ENCODE measurements at places on chromosomes 12 and 14. TPM values are rescaled to one million over a fixed set of nuclear protein-coding genes. Genes with fewer than 3 reads are reported as not detected.

GRCh38 chr12:48977290-48978281, 536 bp upstream of the WNT1 start:
- DNase-seq = peak; percentile 84

- DNase-seq = no peak
These were observed 224.1 kb upstream of the EGLN3 start for GRCh38 chr14:34174973-34175372.

GRCh38 chr12:124963211-124963610, 25.7 kb downstream of the DHX37 start:
- DNase-seq = no peak

DNA sequence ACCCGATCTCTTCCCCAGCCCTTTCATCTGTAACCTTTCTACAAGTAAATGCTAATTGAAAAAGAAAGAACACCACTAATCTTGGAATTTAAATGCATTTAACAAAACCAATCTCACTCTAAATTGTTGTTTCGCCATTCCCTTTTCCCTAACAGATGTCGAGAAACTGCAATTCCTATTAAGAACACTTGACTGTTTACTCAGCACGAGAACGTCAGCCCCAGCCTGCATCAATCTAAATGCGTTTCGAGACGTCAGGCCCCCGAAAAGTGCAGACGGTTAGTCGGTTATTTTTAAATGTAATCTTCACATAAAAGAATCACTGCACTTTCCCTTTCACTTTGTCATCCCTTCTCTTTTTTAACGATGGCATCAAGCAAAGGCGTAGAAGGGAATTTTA, 837.6 kb downstream of the VRK1 start:
- no peak for DNase-seq

GRCh38 chr12:117837737-117838050, 131.1 kb downstream of the KSR2 start:
- DNase-seq = no peak

DNA sequence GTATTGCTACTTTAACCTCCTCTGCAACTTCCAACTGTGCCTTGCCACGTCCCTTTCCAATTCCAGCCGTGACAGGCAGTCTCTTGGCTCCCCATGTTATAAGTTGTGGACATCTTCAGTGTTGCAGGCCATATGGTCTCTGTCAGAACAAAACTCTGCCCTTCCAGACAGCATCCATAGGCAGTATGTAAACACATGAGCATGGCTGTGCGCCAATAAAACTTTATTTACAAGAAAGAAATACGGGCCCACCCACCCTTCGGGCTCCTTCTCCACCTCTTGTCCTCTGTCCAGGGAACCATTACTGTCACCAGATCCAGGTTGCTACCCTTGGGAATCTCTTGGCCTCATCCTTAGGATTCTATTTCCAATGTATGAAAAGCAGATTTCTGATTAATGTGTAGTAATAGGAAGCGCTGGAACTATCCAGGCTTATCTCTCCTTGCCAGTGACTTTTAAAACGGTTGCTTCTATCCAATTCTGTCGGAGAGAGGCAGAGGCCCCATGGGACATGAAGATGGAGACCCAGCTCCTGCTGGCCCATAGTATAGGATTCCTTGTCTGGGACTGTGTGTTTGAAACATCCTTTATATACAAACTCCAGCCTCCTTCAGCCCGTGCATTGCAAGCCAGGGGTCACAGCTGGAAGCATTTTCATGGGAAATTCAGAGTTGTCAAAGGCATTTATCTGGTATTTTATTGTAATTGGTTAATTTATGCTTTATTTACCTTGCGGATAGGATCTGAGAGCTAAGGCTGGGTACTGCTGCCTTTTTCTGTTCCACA, 114.4 kb downstream of the ZNF664 start:
- no peak for DNase-seq

- no peak for DNase-seq
These were observed 769 bp upstream of the VTI1B start for GRCh38 chr14:67675219-67675582.

B4GALNT3 gene
- total RNA-seq = 28.8 TPM

KRT77 gene
- not detected for total RNA-seq

MYL2 gene
- total RNA-seq = not detected

IL22 gene
- not detected for total RNA-seq
